Activated T-cell treated with anti-CD3 and anti-CD28 coated beads, Interleukin-2, amount 50 U/mL, for 72 hours (primary cell): ENCODE measurements at places on chromosomes 13 and 19. TPM values are rescaled to one million over a fixed set of nuclear protein-coding genes. Genes with fewer than 3 reads are reported as not detected.

GRCh38 chr13:114174529-114174961 lies 4.5 kb upstream of the CFAP97D2 start:
- DNase-seq: no peak

DNA sequence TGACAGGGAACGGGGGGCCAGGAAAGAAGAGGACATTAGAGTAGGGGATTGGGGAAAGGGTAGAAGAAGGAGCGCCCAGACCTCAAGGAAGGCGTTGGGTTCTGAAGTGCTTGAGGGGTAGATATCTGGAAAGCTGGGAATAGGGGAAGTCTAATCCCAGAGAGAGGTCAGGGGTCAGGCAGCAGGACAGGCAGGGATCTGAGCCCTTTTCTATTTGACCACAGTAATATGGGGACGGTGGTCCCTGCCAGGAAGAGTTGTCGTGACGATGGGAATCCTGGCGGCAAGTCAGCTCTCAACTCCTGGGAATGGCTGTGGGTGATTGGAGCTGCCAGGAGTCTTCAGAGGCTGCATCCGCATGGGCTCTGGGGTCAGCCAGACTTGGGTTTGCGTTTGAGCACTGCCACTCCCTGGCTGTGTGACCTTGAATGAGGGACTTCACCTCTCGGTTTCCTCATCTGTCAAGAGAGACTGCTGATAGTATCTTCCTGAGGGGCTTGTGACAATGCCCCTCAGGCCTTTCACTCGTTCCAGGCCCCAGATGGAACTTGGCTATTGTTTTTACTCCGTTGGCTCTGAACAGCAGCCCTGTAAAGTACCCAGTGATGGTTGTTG lies 1.3 kb downstream of the AP2A1 start:
- DNase-seq: no peak

DNA sequence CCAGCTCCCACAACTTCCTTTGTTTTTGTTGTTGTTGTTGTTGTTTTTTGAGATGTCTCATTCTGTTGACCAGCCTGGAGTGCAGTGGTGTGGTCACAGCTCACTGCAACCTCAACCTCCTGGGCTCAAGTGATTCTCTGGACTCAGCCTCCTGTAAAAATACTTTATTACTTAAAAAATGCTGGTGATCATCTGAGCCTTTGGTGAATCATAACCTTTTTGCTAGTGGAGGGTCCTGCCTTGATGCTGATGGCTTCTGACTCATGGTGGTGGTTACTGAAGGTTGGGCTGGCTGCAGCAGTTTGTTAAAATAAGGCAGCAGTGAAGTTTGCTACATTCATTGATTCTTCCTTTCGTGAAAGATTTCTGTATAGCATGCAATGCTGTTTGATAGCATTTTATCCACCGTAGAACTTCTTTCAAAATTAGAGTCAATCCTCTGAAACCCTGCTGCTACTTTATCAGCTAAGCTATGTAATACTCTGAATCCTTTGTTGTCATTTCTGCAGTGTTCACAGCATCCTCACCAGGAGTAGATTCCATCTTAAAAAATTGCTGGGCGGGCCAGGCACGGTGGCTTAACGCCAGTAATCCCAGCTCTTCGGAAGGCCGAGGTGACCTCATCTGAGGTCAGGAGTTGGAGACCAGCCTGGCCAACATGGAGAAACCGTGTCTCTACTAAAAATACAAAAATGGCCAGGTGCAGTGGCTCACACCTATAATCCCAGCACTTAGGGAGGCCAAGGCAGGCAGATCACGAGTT lies 18.0 kb downstream of the ARHGAP35 start:
- DNase-seq: no peak

- DNase-seq: no peak
Measured at GRCh38 chr13:85254641-85255040, 544.6 kb downstream of the SLITRK6 start.

DNA sequence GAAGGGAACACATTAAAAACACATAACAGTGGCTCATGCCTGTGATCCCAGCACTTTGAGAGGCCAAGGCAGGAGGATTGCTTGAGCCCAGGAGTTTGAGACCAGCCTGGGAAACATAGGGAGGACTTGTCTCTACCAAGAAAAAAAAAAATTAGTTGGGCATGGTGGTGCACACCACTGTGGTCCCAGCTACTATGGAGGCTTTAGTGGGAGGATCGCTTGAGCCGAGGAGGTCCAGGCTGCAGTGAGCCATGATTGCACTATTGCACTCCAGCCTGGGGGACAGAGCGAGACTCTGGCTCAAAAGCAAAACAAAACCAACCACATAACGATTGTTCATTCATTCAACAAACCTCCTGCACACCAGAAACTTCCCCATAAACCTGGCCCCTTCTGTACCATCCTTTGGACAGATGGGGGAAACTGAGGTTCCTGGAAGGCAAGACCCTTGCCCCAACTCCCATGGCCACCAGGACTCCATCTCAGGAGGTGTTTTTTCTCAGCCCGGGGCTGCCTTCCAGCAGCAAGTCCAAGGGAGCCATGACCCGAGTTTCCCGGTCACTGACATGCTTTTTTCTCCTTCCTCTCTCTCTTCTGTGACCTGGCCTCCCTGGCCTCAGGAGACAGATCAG lies 4.3 kb downstream of the FOSB start:
- DNase-seq: no peak

DNA sequence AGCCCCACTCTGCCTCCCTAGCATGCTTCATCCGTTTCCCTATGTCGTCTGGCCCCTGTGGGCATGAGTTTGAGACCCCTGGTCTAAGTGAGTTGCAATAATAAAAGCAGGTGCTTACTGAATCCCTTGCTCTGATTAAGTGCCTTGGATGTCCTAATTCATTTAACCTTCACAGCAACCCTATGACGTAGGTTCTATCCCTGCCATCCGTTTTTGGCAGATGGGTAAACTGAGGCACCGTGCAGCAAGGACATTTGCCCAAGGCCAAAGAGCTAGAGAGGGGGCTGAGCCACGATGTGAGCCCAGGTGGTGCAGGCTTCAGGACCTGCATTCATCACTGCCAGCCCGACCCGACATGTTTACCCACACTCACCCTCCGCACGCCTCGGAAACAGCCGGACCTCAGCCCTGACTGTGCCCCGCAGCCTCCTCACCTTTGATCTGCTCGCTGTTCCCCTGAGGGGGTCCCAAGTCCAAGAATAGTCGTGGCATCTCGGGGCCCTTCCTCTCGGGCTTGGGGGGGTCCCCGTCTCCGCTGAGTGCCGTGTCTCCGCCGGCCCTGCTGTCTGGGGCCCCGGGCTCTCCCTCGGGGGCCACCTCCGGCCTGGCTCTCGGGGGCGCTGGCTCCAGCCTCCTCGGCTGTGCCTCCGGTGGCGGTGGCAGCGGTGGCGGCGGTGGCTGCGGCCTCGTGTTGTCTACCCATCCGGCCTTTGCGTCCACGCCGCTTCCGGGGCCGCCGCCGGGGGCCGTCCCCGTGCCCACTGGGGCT lies 14.5 kb downstream of the LMTK3 start:
- no peak for DNase-seq

GRCh38 chr19:10568826-10569651 lies at the start of gene CDKN2D:
CDKN2D (minus strand) TSS chr19:10568979; CDS start chr19:10568653, 326 bp downstream.
- peak; percentile 100 for DNase-seq

- DNase-seq: no peak
Measured at GRCh38 chr19:15280048-15280725, 47.9 kb upstream of the EPHX3 start.

DNA sequence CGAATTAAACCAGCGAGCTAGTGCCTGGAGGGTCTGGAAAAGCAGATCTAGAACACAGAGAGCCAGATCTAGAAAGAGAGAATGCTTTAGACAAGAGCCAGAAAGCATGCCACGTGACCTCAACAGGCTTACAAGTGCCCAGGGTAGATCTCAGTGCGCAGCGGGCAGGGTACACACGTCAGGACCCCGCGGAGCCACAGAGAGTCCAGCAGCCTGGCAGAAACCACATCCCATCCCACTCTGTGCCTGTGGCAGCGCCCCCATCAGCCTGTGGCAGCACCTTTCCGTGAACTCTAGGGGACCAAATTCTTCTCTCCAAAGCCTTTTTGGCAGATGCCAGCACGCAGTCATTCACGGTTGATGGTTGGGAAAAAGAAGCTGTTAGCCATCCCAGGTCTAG lies 5.9 kb downstream of the ARHGEF1 start:
- DNase-seq: no peak

DNA sequence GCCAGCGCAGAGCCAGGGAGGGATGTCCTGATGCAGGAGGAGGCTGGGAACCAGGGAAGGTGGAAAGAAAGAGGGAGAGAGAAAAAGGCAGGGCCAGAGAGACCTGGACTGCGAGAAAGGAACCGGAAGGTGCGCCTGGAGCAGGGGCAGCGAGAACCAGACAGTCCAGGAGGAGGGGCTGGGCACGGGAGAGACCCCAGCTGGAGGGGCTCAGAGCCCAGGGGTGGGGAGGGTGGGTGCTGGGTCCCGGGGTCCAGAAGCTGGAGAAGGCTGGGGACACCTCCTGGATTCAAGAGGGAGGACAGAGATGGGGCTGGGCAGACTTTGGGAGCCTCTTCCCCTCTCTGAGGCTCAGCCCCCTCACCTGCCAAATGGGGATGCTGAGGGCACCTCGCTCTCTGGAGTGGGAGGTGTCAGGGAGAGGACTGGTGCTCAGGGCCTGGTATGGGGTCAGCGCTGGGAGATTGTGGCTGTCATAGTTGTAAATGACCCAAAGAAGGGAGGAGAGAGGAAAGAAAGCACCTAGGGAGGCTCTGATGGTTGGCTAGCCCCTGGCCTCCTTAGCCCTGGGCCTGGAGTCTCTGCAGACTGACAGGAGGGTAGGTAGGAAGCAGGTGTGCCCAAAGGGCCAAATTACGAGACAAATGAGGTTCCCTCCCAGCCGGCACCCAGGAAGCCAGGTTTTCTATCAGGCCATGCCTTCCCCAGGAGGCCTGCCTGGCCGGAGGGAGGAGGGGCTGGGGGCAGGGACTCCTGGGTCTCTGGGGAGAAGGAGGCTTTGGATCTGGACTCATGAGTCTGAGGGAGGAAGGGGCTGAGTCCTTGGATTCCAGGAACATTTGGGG lies 1.3 kb upstream of the SPACA6 start:
- no peak for DNase-seq

DNA sequence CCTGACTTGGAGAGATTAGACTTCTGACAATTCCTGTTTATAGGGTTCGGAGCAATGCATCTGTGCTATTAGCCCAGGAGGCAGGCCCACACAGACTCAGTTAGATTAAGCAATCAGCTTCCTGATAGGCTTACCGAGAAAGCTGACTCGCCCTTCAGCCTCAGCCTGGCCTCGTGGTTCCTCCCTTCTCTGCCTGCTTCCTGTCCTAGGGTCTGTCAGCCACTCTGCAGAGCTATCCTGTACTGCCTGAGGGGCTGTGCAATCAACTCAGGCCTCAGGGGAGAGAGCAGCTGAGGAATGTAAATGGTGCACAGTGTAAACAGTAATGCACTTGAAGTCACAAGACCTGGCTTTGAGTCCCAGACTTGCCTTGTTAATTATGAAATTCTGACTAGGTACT lies 30.7 kb downstream of the HTR2A start:
- no peak for DNase-seq

GRCh38 chr13:73082471-73082870 lies 23.7 kb downstream of the KLF5 start:
- DNase-seq: no peak

DNA sequence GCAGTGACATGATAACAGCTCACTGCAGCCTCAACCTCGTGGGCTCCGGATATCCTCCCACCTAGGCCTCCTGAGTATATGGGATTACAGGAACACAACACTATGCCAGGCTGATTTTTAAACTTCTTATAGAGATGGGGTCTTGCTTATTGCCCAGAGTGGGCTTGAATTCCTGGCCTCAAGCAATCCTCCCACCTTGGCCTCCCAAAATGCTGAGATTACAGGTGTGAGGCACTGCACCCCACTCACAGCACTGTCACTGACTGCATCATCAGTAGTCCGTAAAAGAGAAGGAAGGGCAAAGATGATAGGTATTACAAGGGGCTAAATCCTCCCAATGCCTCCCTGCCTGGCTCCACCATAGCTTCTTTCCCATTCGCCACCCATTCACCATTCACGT lies 4.1 kb downstream of the RHPN2 start:
- no peak for DNase-seq

- DNase-seq: no peak
Measured at GRCh38 chr19:55227241-55228014, 1.1 kb downstream of the TMEM86B start.

GRCh38 chr13:110617321-110618072 lies 2.2 kb downstream of the NAXD start:
- no peak for DNase-seq

- DNase-seq: no peak
Measured at GRCh38 chr19:55650602-55651230, 2.7 kb downstream of the CCDC106 start.

DNA sequence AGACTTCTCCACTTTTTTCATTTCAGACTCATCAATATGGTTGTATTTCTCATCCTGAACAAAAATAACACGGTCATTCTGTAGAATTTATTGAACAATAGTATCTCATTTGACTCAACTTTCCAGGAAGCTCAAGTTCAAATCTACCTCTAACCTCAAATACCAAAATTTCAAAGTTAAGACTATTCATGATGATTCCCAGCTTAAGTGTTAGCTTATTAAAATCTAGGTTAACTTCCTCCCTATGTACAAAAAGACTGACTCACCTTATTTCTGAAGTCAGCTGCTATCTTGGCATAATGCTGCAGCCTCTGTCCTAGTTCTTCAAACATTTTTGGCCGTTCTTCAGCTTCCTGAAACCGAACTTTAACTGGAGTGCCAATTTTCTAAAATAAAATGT lies 23.2 kb downstream of the HSPH1 start:
- no peak for DNase-seq

- DNase-seq: no peak
Measured at GRCh38 chr19:31863122-31863521, 482.3 kb upstream of the ZNF507 start.

- no peak for DNase-seq
Measured at GRCh38 chr13:50156140-50156539, 140.9 kb downstream of the KCNRG start.

- no peak for DNase-seq
Measured at GRCh38 chr19:46195104-46195503, 34.4 kb upstream of the IGFL1 start.

DNA sequence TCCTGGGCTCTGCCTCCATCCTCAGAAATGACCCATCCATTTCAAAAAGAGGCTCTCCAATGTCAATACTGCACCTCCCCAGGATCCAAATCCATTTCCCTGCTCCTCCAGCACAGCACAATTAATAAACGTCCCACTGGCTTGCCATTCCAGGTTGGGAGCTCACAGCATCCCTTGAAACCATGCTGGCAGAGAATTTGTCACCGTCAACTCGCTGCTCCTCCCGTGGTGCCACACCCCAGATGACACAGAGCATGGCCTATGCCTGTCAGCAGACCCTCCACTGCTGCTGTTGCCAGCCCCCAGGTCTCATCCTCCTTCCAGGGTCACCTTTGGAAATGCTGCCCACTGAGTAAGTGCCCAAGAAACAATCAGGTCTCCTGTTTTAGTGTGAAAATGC lies 53.0 kb upstream of the UQCRFS1 start:
- DNase-seq: no peak

Gene ZNF544
- total RNA-seq: 38.6 TPM

Gene SGCG
- total RNA-seq: not detected

Gene RNF17
- total RNA-seq: not detected

Gene KIR2DL4
- total RNA-seq: 0.63 TPM

Gene SBK2
- not detected for total RNA-seq

Gene IZUMO2
- total RNA-seq: not detected

Gene TMEM255B
- total RNA-seq: 1.2 TPM

Gene LRRC4B
- not detected for total RNA-seq

Gene SIGLEC11
- total RNA-seq: not detected

Gene CASP14
- not detected for total RNA-seq

Gene ZNF714
- total RNA-seq: 23.9 TPM

Gene OR4F17
- total RNA-seq: not detected

Gene KLK12
- not detected for total RNA-seq
